Hepatic stellate cell (primary cell): ENCODE measurements at places on chromosomes 2 and 18.

DNA sequence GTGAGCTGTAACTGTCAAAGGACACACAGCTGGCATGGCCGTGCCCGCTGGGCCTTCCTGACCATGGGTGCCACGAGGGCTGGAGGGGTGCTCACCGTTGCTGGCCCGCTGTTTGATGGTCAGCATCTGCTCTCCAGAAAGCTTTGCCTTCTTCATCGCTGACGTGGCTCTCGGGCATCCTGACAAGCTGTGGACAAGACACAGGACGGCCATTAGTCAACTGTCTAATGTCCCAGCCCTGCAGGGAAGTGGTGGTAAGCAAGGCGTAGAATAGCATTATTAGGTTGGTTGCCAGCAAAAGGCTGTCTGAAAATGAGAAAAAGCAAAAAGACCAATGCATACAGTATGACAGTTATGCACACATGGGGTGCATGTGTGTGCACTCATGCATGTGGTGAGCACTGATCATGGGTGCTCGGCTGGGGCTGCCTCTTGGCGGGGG is 64.7 kb upstream of the PXDN start:
- DNase-seq = no peak

- DNase-seq = no peak
These were observed 137.7 kb downstream of the CD8B2 start for GRCh38 chr2:106624787-106625380.

GRCh38 chr18:48312066-48312465 is 97.1 kb downstream of the ZBTB7C start:
- DNase-seq = no peak

GRCh38 chr18:21203542-21204241 is 38.3 kb upstream of the GREB1L start:
- no peak for DNase-seq

- DNase-seq = no peak
These were observed 36.9 kb downstream of the HJURP start for GRCh38 chr2:233817361-233817911.

- no peak for DNase-seq
These were observed 71.1 kb upstream of the DSC1 start for GRCh38 chr18:31233621-31234275.

DNA sequence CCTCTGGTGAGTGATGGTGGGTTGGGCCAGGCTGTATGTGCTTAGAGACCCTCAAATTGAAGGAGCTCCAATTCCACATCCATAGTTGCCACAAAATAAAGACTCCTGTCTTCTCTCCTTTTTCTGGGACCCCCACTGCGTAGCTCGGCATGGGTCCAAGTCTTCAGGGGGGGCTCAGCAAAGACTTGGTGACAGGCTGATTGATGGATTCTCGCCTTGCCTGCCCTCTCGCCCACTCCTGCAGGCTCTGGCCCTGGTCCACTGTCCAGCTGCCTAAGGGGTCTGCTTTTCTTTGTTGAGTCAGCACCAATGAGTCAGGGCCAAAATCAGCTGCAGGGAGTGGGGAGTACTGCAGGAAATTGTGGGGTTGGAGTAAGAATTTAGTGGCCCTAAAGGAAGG is 21.5 kb downstream of the RPL37A start:
- DNase-seq = no peak

DNA sequence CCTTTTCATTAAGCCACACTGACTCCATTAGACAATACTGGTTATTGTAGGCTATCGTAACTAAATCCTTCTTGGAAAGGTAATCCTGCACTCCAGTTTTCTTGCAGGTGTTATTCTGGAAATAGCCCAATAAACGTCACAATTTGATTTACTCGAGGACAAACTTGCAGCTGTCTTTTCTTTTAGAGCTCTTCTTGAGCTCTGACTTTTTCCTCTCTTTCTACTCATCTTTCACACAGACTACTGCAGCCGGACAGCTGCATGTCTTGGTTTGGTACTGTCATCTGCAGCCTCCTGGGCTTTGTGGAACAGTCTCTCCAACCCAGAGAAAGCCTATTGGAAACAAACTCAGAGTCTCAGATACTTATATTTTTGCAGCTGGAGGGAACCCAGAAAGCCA is 23.0 kb upstream of the MSGN1 start:
- no peak for DNase-seq

GRCh38 chr2:134218414-134218813 is 35.5 kb upstream of the MGAT5 start:
- no peak for DNase-seq

GRCh38 chr2:74043345-74044329 is 58.9 kb downstream of the TET3 start:
- no peak for DNase-seq

DNA sequence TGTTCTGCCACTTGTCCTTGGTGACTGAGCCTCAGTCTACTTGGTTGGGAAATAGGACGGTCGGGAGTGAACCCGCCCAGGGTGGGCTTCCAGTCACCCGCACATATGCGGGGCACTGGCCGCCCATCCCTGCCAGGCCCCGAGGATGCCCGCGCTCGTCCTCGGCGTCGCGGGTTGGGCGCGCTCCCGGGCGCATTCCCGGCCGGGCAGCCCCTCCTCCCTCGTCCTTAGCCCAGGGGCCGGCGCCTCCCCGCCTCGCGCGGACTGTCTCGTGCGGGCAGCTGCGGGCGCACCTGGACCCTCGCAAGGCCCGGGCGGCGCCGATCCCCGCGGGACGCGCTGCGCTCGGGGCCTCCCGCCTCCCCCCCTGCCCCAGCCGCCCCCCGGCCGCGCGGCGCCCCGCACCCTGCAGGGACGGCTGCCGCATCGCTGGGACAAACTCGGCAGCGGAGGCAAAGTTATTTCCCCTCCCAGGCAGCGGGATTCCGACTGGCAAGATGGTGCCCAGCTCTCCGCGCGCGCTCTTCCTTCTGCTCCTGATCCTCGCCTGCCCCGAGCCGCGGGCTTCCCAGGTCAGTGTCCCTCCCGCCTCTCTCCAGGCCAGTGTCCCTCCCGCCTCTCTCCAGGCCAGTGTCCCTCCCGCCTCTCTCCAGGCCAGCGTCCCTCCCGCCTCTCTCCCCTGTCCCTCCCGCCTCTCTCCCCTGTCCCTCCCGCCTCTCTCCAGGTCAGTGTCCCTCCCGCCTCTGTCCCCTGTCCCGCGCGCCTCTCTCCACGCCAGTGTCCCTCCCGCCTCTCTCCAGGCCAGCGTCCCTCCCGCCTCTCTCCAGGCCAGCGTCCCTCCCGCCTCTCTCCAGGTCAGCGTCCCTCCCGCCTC is at the start of gene FBLN7:
Gene FBLN7 (plus strand): TSS at position 227 of the 874 bp plus-strand sequence. CDS start 271 bp downstream, at position 498.
- DNase-seq = no peak

DNA sequence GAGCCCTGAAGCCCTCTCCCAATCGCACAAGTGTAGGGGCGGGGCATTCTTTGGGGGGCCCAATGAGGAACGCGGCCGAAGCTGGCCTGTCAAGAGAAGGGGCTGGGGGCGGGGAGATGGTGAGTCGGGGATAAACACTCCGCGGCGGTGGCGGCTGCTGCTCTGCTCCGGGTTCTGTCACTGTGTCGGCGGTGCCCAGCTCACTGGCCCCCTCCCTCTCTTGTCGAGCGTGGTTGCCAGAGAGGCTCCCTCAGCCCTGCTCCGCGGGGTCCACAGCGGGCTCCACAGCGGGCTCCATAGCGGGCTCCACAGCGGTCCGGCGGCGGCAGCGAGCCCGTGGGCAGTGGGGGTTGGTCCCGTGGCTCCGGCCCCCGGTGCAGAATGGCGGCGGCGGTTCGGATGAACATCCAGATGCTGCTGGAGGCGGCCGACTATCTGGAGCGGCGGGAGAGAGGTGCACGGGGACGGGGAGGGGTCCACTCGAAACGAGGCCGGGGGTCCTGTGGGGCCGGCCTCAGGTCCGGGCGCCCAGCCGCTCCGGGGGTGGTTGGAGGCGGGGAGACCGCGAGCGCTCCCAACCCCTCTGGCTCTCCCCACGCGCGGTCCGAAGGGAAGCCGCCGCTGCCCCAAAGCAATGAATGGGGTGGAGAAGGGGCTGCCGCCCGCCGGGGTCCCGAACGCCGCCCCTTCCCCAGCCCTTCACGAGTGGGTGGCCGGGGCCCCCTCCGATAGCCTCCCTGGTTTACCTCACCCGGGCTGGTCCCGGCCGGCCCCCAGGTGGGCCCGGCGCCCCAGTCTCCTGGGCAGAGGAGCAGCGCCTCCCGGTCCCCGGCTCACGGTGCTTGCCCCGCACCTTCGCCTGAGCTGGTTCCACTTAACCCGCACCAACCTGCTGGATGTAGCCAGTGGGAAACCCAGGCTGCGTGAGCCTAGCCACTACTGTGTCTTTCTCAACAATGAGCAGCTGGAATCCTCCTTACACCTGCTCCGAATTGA is at the start of gene MXD1:
Gene MXD1 (plus strand): TSS at position 160 of the 996 bp plus-strand sequence. CDS start 222 bp downstream, at position 382.
- peak; percentile 16 for DNase-seq

- DNase-seq = no peak
These were observed 818.6 kb downstream of the EPHA4 start for GRCh38 chr2:220753486-220753885.

GRCh38 chr2:60116161-60116875 is 437.1 kb downstream of the BCL11A start:
- DNase-seq = no peak

GRCh38 chr18:74508821-74509225 is 12.7 kb downstream of the CNDP2 start:
- DNase-seq = no peak

- no peak for DNase-seq
These were observed 62.3 kb upstream of the C2orf15 start for GRCh38 chr2:99079226-99079625.

DNA sequence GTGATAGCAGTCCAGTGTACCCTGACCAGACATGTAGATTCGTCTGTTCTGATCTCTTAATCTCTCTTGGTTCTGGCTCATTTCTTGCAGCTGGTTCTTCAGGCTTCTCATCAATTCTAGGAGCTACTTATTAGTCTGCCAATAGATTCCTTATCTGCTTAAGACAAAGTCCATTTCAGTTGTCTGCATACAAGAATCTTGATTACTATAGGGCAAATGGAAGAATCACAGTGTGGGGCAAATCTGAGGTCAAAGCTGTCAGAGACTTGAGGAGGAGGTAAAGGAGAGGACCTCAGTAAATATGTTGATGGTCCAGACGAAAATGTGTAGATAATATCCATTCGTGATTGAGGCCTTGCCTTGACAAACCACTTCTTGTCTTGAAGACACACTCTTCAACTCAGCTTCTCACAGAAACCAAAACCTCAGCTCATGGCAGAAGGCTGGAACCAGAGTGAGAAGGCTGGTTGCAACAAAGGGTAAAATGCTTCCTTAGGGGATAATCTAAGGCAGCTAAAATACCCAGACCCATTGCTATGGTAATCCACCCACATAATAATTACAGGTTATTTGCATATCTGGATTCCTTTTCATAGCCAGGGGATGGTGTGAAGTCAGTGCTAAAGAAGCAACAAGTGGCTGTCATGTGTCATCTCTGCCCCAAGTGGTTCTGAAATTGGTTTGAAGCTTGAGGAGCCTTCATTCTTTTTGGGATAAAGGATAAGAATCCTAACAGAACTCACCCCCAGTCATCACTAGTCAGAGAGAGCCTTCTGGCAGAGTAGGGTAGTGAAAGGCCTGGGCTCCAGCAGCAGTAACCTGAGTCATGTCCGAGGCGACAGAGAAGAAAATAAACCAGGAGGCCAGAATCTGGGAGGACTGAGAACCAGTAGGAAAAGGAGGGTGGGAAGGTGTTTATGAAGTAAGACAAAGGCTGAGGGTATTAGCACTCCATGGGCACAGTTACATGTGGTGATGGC is 29.2 kb upstream of the PELI1 start:
- no peak for DNase-seq

GRCh38 chr18:12003894-12004293 is 22.6 kb downstream of the IMPA2 start:
- DNase-seq = no peak

DNA sequence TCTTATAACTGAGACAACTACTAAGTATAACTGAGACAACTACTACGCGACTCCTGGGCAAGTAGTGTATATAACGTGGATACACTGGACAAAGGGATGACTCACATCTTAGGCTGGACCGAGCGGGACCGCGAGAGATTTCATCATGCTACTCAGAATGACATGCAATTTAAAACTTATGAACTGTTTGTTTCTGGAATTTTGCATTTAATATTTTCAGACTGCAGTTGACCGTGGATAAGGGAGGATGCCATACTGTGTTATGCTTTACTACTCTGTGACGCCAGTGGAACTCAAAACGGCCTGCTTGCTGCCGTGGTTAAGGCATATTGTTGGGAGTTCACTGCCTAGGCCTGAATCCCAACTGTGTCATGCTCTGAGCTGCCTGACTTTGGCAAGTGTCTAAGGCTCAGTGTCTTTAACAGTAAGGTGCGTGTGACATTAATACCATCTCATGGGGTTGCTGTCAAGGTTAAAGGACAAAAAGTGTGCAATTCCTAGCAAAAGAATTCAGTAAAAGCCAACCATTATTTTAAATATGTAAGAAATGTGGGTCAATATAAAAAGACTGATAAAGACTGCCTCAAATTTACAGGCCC is 64.6 kb downstream of the BMP10 start:
- no peak for DNase-seq

GRCh38 chr2:162074632-162074895 is 549 bp upstream of the DPP4 start:
- DNase-seq = no peak

GRCh38 chr18:48502906-48503305 is 35.9 kb upstream of the CTIF start:
- no peak for DNase-seq

DNA sequence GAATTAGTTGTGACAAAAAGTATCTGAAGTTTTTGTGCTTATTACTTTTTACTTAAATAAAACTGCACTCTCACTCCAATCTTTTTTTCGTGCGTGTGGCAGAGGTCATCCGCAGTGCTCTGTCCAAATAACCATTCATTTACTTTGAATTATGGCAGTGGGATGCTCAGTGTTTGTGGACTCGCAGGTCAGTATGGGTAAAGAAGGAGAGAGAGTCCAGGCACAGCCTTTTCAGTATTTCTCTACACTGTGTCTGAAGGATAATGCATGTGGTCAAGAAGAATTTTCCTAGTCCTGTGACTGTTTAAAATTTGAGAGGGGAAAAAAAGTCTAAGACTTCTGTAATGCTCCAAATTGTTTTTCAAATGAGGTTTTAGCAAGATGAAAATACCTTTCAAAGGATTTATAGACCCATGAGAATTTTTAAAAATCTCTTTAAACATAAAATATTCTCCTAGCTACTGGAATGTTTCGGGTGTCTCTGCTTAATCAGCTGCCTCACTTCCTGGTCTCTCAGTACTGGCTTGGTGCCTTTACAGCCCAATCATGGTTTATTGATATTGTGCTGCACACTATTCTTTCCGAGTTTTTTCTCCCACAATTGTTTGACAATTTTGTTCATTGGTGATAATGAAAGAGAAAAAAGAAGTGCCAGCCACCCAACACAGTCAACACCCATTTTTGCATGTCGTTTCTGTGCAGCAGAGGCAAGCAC is 453.2 kb downstream of the PTPRM start:
- no peak for DNase-seq

DNA sequence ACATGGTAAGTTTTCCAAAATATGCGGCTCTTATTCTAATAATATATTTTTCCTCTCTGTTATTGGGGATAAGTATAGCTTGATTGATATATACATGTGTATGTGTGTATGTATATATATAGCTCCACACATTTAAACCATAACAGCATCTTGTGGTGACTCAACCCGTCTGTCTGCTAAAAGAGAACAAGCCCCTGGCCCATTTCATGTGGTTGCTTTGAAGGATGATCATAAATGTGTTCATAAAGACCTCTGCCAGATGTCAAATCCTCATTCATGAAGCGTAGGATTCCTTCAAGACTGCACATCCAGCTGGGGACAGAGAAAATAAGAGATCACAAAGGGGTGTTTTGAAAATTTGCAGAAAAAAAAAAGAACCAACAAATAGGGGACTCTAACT is 79.3 kb downstream of the RHOB start:
- no peak for DNase-seq
